ENCODE measurements at places on chromosomes 2 and 18.

DNA sequence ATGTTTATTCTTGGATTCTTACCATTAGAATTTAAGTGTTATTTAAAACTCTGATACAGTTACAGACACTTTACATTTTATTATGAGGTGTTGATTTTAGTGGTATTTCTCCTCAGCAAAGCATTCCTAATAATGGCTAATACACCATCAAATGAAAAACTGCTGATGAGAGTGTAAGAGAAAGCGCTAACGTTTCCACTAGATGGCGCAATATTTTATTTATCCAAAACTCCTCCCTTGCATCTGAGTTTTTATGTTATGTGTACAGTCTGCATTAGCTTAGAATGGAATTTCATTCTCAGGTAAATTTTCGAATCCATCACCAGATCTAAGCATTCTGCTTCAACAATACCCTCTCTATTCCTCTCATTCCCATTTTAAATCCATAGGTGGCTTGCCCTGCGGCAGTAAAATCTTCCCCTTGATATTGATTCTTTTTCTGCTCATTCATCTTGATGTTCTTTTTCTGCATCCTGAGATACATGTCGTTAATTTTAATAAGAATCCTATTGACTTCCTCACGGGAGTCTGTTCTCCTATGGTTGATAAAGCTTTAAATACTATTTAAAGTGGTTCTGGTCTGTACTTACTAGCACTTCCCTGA lies 53.9 kb downstream of the PRKRA start:
- DNase-seq: peak; percentile 60

DNA sequence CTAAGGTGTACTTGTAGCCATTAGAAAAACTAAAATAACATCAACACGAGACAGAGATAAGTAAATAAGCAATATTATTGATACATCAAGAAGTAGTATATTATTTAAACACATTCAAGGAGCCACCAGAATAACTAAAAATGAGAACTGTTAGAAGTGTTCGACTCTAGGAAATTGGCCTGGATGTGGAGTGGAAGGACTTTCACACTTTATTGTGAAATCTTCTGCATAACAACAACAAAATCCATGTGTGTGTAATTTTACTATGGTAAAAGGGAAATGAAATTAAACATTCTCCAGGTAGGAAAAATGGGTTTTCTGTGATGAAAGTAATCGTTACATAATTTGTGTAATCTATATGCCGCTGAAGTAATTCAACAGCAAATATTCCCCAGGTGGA lies 96.3 kb upstream of the RNF152 start:
- no peak for DNase-seq

DNA sequence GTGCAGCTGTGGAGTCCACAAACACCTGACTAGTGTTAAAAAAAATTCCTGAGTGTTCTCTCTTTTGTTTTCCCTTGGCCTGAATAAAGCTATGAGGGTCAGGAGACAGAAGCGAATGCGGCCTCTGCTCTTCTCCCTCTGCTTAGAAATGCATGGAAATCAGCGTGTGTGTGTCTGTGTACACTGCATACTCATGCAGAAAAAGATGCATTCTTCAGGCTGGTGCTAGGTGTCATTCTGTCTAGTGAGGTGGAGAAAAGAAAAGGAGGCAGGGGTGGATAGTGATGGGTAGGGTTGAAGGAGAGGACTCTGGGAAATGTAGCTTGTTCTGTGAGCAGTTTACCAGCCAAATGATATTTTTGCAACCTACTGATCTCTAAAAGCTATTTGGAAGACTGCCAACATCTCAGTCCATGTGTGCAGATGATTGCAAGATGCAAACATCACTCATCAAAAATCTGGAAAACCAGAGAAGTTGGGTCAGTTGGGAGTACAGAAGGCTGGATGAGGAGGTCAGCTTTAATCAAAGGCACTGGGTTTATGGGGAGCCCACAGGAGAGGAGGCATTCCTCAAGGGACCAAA lies 177.7 kb downstream of the INSIG2 start:
- DNase-seq: peak; percentile 29

DNA sequence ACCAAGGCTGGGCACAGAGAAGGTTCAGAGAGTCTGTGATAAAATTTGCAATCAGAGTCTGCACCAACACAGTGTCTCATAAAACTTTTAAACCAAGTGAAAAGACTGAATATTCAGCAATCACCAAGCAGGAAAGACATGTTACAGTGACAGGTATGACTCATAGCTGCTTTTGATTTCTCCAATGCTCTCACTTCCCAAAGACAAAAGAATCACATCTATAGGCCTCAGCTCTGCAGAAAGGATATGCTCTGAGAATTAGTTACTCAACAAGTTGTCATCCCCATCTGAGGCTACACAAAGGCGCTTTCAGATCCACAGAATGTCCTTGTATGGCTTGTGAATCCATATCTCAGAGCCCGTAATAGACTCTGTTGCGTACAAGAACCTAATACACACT lies 92.5 kb downstream of the KCNF1 start:
- peak; percentile 38 for DNase-seq

- no peak for DNase-seq
These were observed 370 bp upstream of the ZNF804A start for GRCh38 chr2:184598002-184598315.
